ENCODE measurements at places on chromosomes 11 and 22.

DNA sequence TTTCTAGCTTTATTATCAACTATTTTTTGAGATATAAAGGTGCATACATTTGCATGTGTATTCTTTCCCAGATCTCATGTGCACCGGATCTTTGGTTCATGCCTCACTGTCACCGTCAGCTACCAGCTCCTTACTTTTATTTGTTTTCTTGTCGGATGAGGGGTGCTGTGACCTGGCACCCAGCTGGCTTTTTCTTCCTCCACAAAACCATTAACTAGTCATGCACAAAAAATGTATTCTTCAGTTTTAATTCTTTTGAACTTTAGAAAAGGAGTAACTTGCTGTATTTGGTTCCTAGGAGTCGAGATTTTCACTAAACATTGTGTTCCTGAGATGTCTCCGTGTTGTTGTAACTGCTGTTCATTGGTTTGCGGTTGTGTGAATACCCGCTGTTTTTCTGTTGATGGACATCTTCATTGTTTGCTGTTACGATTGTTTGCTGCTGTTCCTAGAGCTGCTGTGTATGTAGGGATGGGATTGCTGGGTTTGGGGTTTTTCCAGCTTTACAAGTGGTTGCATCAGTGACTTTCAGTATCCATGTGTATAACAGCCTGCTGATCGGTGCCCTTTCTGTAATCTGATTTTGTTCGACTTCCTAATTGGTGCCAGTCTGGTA, 39.4 kb downstream of the MOV10L1 start:
- DNase-seq = no peak

- DNase-seq = no peak
Observed at GRCh38 chr11:61930933-61931332, 13.6 kb upstream of the RAB3IL1 start.

- DNase-seq = no peak
Observed at GRCh38 chr11:6237761-6238302, 1.1 kb upstream of the CNGA4 start.

- DNase-seq = no peak
Observed at GRCh38 chr22:30650508-30651116, 15.0 kb downstream of the SLC35E4 start.

- no peak for DNase-seq
Observed at GRCh38 chr11:1222491-1223345, at the start of gene MUC5B. Gene MUC5B (plus strand): TSS chr11:1223066. CDS start chr11:1223124, 58 bp downstream.

GRCh38 chr11:12841946-12842630, 167.0 kb upstream of the RASSF10 start:
- no peak for DNase-seq

- DNase-seq = peak; percentile 54
Observed at GRCh38 chr11:86214710-86215109, 29.8 kb upstream of the EED start.

- no peak for DNase-seq
Observed at GRCh38 chr22:46070215-46070802, 80.0 kb upstream of the PPARA start.

GRCh38 chr11:131108760-131109159, 192.5 kb upstream of the SNX19 start:
- no peak for DNase-seq

DNA sequence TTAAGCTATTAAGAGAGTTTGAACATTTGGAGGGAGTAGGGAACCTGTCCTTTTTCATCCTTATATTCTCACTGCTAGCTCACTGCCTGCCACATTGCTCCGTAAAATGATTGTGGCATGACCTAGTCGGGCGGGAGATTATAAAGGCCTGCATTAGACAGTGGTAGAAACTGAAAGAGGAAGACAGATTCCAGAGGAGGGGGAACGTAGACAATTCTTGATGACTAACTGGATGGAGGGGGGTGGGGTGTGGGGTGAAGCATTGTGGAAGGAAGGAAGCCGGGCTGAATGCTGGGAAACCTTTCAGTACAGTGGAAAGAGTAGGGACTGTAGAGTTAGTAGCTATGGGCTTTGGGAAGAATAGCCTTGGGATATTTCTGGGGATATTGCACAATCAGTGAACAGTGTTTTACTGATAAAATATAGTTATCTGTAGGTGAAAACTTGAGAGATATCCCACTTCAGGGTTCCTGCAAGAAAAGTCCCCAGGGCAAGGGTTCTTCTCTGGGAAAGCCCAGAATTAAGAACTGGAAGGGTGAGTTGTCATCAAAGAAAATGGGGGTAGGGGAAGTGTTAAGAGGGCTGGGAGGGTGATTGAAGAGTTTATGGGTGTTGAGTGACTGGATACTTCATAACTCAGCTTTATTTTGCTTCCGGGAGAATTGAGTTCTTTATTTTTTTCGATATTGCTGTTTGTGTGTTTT, 2.1 kb downstream of the MED15 start:
- peak; percentile 38 for DNase-seq

DNA sequence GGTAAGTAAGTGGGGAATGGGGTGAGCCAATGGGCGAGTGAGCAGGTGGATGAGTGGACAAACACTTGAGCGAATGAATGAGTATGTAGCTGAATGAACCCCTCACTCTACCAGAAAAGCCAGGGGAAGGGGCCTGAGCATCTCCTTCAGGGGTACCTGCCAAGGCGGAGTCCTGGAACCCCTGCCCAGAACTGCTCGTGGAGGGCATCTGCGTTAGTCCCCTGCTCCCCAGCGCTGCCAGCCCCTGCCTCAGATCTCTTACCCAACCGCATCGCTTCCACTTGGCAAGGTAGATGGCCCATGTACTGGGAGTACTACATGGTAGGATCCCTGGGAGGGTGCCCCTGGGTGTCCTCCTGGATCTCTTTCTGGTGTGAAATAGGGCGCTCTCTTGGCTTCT, 7.4 kb upstream of the ANO1 start:
- no peak for DNase-seq

DNA sequence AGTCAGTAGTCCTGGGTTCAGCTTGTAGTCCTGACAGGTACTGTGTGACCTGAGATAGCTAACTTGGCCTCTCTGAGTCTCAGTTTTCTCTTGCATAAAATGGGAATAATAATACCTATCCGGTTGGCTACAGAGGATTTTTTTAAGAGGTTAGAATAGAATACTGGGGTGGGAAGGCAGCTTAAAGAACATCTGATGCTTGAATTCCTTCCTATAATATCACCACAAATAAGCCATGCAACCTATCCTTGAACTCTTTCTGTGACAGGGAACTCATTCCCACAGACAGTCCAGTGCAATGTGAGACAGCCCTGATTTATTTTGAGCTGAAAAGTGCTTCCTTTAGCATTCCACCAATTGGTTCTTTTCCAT, 110.1 kb downstream of the CCDC81 start:
- no peak for DNase-seq

DNA sequence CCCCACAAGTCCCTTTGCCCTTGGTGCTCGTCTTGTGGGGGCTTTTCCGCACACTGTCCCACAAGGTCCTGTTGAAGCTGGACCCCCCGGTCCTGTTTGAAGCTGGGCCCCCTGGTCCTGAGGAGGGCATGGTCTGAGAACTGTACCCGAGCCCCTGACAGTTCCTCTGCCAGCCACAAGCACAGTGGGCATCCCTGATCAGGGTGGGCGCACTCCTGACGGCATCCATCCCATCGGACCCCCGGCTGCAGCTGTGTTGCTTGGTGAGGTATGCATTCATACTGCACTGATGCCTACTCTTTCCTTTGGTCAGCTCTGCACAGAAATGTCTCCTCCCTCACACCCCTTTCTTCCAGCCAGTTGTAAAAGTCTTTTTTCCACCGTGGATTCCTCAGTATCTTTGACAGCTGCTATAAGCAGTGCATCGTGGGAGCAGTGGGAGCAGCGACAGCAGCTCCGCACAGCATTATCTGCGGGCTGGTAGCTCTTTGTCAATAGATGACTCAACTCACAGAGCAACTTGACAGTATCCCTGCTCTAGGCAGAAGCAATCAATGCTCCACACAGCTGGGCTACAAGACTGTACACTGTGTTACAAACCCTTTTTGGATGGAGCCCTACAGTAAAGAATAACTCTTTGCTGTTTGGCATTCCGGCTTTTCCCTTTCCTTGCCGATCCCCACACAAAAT, 1030.8 kb upstream of the CCDC90B start:
- no peak for DNase-seq

- DNase-seq = no peak
Observed at GRCh38 chr11:19949606-19950005, 210.7 kb downstream of the DBX1 start.

GRCh38 chr11:11251394-11251970, 101.6 kb downstream of the CSNK2A3 start:
- no peak for DNase-seq

DNA sequence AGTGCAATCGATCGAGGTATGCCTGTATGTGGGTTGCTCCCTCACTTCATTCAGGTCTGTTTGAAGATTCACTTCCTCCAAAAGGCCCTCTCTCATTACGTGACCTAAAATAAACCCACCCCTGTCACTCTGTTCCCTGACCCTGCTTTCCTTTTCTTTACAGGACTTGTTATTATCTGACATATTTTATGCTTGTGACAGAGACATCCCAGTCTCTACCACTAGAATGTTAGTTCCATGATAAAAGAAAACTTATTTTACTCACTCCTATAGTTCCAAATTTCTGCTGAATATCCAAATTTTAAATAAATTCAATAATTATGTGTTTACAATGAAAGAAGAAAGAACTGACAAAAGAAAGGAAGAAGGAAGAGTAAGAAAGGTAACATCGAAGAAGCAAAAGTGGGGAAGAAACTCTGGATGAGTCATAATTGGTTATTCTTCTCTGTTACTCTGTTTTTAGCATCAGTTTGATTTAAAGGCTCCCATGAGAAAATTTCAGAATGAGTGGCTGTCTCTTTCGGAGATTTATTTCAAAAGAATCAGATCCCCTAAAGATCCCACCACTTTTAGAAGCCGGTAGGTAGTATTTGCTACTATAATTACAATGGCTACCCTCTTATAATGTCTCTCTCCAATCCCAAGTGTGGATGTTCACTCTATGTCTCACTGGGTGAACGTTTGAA, 33.5 kb downstream of the ENTHD1 start:
- DNase-seq = no peak

- DNase-seq = no peak
Observed at GRCh38 chr11:123543797-123544196, 110.6 kb downstream of the SCN3B start.

DNA sequence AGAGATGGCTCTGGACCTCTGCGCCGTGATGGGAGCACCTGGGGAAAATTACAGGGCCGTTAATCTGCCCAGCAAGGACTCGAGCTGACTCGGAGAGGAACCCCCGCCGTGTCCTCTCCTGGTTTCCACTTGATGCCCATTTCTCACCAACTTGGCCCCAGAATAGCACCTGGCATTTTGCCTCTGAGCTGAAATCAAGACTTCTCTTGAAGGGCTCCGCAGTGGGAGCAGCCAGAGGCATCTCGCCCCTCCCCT, 19.0 kb upstream of the CABP7 start:
- no peak for DNase-seq

DNA sequence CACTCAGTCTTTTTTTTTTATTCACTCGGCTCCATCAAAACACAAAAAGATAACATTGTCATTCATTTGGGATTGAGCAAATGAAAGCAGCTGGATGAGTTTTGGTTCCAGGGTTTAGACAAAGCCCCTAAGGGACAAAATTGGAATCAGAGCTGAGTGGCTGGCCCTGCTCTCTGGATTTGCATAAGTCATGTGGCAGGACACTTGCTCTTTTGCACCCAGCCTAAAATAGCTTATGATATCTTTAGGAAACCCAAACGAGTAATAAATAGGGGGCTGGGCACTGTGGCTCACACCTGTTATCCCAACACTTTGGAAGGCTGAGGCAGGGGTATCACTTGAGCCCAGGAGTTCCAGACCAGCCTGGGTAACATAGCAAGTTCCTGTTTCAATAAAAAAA, 11.0 kb upstream of the TMEM121B start:
- no peak for DNase-seq

DNA sequence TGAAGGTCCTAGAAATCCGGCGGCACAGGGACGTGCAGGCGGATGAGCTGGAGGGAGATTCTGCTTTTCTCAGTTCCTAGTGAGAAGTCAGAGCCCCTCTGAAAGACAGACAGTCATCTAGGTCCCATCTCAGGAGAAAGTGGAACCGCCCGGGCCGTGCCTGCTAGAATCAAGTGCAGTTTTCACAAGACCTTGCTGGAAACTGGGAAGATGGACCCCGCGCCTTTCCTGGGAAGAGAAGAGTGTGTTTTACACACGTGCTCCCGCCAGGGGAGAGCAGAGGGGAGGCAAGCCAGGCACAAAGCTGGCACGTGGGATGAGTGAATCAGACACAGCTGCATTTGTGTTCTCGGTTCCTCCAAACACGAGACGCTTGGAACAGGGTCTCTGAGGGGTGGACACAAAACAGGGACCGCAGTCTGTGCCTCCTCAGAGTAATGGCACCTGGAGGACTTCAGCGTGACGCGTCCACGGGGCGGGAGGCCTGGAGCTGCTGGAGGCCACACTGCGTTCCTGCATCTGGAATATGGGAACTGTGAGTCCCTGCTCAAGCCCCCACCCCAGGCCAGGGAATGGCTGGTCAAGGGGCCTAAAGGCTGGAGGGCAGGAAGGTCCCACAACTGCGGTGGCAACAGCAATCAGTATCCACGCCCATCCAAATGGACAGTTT, 218.3 kb downstream of the BRD1 start:
- DNase-seq = no peak

GRCh38 chr22:30948930-30949342, 19.6 kb downstream of the MORC2 start:
- DNase-seq = no peak

DNA sequence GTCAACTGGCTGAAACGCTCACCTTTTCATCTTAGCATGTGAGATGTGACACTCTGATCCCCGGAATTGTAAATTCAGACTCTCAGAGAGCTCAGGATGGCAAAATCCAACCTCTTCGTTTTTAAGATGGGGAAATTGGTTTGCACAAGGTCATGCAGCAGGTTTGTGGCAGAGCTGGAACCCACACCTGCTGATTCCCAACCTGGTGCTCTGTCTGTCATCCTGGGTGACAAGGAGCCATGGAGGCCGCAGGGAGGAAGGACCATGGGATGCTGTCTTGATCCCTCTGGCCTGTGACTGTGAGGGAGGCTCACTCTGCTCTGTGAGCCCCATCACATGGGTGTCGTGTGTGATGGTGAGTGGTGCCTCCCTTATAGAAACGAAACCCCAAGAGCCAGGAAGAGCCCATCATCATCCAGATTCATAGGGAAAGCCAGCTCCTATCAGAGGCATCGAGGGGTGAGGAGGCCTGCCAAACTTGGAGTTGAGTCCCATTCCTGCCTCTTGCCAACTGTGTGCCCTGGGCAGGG, 87.4 kb upstream of the SYT13 start:
- no peak for DNase-seq

Data from activated T-helper 9 cell treated with anti-CD3 and anti-CD28 coated beads, Interleukin-2, amount 50 U/mL, for 16 hours (primary cell).